ENCODE measurements at places on chromosomes 2 and 18.
A peak's percentile ranks its signal among the peaks of the same experiment; 100 is the strongest.

DNA sequence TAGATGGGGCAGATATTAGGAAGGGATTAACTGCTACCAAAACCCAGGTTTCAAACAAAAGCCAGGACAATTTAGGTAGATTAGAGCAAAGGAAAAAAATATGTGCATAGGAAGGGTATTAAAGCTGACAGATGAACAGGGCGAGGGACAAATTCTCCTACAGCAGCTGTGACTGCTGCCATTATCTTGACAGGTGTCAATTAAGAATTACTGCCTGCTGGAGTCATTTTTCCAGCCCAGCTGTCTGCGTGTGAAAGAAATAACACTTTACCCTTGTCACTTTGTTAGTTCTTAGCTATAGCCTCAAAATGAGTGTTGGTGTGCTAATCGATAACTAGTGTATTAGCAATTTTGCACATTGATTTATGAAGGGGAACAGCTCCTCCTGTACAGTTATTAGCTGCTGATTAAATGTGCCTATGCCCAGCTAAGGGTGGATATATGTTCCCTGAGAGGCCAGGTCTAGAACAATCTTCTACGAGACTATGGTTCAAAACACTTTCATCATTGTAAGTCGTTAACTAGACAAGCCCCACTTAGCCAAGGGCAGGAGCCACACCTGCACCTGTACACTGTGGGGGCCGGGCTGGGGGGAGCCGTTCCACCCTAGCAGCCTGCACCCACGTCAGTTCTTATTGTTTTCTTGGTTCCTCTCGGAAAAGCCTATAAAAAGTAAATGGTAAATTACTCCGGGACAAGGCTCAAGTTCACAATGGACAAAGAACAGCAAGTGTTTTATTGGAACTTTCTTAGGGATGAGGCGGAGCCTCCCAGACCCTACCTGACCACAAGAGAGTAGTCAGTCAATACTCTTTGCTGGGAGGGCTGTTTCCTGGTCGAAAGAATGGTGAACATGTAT is 7.7 kb downstream of the TSHZ1 start:
- DNase-seq: no peak

DNA sequence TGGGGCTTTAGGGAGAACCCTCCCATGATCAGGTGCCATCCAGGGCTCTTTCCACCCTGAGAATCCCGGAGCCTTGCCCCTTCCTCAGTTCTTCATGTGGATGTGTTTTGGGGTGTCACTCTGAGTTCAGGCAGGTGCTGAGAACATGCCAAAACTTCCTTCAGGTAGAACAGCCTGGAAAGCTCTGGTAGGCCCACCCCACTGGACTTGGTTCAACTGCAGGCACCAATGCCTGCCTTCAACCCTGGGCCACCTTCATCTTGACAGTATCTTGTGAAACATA is 85.8 kb downstream of the EPAS1 start:
- no peak for DNase-seq

DNA sequence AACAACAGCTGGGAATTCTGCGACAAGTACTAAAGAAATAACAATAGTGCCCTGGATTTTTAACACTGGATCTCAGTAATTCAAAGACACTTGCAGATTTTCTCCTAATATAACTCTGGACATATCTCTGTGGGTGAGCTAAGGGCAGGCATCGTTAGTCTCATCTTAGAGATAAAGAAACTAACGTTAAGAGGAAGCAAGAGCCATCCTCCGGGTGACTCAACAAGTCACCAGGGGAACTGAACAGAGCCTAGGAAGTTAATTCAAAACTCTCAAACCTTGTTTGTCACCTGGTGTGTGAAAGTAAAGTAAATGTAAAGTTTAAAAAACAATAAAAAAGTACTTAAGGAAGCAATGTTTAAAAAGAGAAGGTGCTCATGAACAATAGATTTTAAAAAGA is 41.6 kb upstream of the NRP2 start:
- no peak for DNase-seq

DNA sequence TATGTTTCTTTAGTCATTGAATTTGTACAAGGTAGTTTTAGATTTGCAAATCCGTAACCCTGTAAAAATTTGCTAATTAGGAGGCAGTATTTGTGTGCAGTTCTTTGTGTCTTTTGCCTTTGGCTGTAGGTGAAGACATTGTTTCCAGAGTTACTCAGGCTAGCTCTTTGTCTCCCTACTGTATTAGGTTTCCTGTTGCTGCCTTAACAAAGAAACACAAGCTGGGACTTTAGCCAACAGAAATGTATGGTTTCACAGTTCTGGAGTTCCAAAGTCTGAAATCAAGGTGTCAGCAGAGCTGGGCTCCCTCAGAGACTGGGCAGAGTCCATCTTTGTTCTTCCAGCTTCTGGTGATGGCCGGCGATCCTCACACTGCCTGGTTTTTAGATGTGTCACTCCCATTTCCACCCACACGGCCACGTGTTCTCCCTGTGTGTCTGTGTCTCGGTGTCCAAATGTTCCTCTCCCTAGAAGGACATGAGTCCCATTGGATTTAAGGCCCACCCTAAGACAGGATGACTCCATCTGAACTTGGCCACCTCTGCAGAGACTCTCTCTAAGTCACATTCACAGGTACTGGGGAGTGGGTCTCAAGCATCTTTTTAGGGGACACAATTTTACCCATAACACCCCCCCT is 309.7 kb downstream of the GALR1 start:
- no peak for DNase-seq

DNA sequence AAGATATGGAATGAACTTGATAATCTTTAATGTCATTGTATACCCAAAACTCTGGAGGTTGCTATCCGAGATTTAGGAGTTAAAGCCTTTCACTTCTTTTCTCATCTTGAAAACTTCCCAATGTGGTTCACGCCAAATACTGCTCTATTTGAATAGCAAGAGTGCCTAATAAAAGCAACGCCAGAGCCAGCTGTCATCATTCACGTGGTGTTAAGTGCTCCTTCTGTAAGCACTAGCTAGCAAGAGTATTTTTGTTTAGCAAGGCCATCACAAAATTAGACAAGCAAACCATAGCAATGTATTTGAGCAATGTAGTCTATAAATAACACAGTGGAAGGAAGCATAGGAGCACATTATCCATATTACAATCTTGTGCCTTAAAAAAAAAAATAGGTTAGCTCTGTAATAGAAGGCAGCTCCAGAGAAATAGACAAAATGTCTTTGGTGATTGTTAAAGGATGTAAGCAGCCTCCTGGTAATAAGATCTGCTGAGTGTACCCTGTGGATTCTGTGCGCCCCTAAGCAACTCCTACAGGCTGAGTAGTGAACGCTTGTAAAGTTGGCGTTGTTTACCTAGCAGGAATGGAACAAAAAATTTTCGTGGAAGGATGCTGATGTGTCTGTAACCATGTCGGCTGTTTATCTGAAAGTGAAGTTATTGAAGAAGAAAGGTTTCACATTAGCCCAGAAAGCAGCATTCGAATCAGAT is 518.0 kb downstream of the CNTNAP5 start:
- no peak for DNase-seq

- no peak for DNase-seq
These were observed 15.3 kb downstream of the SP9 start for GRCh38 chr2:174350018-174350417.

DNA sequence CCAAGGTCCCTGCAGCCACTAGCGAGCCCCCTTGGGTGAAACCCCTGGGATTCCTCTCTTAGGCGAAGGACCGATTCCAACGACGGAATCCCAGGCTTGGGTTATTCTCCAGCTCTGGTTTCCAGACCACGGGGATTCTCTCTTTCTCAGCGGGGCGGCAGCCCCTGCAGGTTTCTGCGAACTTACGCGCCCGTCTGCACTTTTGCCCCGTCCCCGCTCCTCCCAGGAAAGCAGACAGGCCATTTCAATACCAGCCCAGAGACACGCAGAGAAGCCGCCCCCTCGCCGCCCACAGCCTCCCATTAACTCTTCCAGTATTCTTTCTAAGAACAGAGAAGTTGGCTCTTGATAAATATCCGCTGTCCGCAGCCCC is 1.2 kb downstream of the CBLN2 start:
- DNase-seq: peak; percentile 39

DNA sequence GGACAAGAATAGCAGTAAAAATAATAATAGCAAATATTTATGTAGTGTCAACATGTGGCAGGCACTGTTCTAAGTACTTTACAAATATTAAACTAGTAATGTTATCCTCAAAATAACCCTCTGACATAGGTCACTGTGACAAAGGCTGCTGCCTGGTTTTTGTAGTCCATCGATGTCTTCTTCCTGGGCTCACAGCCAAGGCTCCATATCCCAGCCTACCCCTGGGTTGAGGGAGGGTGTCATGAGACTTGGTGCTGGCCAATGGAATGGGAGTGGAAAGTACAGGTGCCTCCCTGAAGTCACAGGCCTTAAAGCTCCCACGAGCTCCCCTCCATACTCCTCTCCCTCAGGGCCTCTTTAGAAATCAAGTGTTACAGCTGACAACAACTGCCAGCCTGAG is 159.3 kb downstream of the CYRIA start:
- DNase-seq: no peak

- DNase-seq: no peak
These were observed 99.3 kb downstream of the STK39 start for GRCh38 chr2:168147830-168148794.

GRCh38 chr18:55101458-55101824 is 142.2 kb upstream of the CCDC68 start:
- DNase-seq: no peak

DNA sequence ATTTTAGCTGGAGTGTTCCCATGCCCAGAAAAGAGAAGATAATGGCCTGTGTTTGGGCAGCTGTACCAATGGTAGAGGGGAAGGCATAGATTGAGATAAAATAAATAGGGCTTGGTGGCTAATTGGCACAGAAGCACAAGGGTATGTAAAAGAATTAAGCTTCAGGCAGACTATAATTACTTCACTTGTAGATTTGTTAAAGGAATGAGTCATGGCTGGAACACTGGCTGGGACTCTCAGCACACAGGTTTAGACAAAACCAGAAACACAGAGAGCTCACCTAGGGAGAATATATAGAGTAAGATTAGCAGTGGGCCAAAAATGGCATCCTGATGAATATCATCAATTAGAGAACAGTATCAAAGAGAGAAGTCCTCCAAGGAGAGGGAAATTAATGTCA is 198.3 kb upstream of the FIGN start:
- DNase-seq: no peak

GRCh38 chr2:168189835-168190569 is 57.4 kb downstream of the STK39 start:
- DNase-seq: no peak

DNA sequence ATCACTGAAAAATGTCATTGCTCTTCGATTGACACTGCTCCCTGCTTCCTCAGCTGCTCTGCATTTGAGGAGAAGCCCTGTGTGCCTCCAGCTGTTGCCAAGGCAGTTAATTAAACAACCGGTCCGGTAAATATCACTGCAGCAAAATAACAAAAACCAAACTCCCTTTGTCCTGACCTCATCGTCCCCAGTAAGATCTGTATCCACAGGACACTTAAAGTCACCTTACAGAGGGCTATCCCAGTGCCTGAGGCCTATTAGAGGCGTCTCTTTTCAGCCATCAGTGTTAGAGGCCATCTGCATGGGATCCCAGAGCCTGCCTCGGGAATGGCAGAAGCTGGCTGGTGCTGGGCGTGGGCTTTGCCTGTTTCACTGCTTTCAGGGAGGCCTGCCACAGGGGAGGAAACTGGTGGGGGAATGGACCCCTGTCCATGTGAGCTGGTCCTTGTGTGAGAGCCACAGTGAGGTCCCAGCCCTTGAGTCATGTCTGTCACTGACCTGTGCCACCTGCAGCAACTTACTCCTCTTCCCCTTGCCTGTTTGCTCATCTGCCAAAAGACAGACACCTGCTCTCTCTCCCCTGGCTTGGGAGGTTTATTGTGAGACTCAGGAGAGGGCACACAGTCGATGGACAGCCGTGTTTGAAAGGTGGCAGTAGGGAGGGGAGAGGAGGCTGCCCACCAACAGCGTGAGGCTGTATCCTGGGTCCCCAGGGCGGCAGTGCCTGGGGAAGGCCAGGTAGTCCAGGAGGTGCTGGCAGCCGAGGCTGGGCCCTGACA is 117.7 kb upstream of the MCFD2 start:
- DNase-seq: no peak

- no peak for DNase-seq
These were observed 32.2 kb upstream of the AMMECR1L start for GRCh38 chr2:127917916-127918315.

DNA sequence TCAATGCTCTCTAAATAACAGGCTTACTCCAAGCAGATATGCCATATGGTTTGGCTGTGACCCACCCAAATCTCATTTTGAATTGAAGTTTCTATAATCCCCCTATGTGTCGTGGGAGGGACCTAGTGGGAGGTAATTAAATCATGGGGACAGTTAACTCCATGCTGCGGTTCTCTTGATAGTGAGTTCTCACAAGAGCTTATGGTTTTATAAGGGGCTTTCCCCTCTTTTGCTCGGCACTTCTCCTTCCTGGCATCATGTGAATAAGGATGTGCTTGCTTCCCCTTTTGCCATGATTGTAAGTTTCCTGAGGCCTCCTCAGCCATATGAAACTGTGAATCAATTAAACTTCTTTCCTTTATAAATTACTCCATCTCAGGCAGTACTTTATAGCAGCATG is 302.7 kb upstream of the ZC3H15 start:
- no peak for DNase-seq

DNA sequence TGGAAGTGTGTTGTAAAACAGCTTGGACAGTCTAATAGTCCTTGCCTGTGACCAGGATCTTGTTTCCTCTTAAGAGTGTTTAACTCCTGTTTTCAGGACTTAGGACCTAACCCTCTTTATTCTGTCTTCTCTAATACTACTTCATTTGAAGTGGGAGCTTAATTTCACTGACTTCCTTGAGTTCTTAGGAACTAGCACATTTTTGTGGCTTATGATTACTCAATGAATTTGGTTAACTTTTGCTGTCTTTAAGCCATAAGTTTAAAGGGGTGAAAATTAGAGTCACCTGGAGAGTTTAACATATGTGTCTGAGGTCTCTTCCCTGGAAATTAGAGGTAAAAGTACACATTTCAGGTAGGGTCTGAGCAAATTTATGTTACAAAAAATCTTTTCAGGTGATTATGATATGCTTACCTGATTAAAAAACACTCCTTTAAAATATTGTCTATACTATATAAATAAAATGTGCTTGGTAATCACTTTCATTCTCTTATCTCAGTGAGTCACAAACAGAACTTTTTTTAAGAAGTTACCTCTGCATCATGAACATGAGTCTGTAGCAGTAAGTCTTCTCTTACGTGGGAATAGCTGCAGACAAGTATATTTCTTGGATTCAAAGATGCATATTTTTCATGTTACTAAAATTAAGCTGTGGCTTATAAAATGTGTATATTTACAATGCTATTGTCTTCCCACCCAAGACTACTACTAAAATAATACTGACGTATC is 52.7 kb downstream of the ATP9B start:
- DNase-seq: no peak

DNA sequence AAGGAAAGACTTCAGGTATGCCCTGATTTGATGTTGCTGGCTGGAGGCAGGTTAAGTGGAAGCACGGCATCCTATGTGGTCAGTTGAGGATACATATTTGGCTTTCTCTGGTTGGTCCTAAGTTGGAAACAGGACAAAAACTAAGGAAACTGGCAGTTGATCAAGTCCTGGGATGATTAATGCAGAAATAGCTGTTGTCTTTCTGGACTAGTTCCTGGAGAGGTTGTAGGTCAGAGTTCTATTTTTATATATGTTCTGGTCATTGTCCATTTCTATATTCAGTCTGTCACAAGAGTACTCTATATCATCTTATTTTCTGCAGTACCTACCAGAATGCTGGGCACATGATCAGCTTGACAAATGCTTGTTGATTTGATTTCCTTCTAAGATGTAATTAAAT is 4.0 kb upstream of the SLC35F5 start:
- DNase-seq: no peak

GRCh38 chr2:104976603-104977120 is 61.2 kb upstream of the MRPS9 start:
- DNase-seq: no peak

- DNase-seq: no peak
These were observed 113.8 kb downstream of the GALNT1 start for GRCh38 chr18:35695384-35695783.

All from neuronal stem cell (in vitro differentiated cells).